LNCaP clone FGC (cell line): ENCODE measurements at places on chromosomes 2 and 18.

DNA sequence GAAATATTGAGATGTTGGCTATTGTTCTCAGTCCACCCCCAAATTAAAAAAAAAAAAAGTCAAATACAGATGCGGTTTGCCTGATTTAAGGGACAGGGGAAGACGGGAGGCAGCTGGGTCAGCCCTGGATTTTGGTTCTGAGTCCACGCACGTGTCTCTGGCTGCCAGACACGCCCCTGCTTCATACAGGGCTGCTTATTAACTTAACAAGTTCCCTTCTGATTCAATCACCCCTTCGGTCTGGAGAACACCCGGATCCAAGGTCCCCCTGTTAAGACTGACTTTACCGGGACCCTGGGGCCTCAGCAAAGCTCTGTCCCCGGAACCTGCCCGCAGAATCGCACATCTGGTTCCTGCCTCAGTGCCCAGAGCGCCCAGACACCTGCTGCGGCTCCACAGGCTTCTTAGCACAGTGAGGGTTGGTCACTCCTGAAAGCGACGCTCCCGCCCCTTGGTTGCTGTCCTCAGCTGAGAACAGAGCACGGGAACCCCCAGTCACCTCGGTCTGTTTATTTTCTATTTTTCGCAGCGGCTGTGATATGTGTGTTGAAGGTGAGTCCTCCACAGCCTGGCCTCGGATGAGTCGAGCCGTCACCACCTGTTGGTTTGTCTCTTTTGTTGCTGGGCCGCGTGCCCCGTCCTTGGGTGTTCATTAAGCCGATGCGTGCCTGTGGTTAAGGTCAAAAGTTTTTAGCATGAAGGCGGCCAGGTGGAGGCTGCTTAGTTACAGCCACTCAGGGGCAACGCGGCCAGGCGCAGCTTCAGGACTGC, 57.2 kb downstream of the RTP5 start:
- DNase-seq: no peak

- no peak for DNase-seq
These were observed 25.3 kb downstream of the FSHR start for GRCh38 chr2:49129034-49129433.

DNA sequence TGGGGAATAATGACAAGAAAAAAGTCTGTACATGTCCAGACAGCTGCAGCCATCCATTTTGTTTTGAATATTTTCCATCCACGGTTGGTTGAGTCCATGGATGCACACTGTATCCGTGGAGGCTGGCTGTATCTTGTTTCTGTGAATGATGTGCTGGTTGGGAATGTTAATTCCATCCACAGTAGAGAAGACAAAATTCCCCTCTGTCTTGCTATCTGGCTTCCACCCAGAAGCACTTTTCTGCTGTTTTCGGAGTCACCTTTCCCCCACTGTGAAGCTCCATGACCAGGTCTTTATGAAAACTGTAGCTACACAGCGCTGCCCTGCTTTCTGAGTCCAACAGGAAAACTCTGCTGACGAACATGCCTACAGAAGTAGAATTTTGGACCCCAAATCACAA, 122.3 kb downstream of the HRH4 start:
- no peak for DNase-seq

DNA sequence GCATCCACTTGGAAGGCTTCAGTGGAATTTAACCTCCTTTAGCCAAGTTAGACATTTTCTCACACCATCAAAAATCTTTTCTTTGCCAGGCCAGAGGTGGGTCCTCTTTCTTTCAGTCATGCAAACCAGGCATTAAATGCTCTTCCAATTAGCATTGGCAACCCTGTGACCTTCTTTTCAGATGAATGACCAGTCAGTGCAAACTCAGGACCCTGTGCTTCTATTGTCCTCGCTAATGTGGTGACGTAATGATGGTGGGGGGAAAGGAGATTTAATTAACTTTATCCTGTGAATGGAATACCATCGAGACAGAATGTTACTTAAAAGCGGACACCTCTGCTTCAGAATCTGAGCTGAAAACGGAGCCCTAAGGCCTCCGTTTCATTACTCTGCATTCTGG, 23.2 kb upstream of the STPG4 start:
- no peak for DNase-seq

GRCh38 chr18:26215247-26215970, 10.8 kb upstream of the TAF4B start:
- DNase-seq: no peak

DNA sequence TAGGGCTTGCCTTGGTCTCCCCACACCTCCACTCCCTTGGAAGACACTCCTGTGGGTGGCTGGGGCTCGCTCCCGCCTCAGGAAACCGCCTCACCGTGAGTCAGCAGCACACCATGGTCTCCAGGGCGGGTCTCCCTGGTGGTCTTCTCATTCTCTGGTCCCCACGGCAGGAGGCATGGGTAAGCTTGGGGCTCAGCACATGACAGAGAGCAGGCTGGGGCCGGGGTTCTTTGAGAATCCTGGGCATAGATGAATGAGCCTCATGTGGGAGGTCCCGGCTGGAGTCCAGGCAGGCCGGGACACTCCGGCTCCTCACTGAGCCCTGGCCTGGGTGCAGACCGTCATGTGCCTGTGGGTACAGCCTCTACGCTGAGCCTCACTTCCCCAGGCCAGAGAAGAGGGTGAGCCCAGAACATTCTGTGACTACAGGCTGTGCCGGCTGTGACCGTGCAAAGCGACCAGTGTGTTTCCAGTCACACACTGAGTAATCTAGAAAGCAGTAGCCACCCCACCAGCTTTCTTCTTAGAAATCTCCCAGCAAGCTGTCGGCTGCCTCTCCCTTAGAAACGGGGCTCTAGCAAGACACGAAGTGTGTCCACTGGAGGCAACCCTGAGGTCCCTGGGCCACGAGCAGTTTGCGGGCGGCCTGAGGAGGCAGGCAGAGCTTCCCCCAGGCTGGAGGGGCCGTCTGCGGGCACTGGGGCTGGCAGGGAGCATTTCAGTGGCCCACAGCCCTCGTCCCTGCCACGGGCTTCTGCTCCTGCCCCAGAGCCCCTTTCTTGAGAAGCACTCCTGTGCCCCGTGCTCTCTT, 93.1 kb downstream of the RHOB start:
- no peak for DNase-seq

DNA sequence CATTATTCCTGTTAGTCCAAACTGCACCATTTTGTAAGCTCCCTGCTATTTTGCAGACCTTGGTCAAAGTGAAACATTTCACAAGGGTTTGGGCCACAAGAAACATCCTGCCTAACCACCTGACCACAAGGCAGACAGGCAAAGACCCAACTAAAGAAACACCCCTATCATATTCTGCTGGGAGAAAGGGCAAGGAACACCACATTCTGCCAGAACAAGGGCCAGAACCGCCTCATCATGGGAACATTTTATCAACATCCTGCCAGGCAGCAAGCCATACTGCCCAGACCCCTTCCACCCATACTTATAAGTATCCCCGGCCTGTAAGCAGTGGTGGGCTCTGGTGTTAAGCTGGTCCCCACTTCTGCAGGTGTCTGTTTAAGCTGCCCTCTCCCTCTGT, 12.0 kb upstream of the RAB31 start:
- DNase-seq: no peak

GRCh38 chr2:236012155-236012554, 156.0 kb downstream of the GBX2 start:
- DNase-seq: no peak
